ENCODE measurements at places on chromosomes 2 and 18. TPM values are rescaled to one million over a fixed set of nuclear protein-coding genes. Genes with fewer than 3 reads are reported as not detected.

DNA sequence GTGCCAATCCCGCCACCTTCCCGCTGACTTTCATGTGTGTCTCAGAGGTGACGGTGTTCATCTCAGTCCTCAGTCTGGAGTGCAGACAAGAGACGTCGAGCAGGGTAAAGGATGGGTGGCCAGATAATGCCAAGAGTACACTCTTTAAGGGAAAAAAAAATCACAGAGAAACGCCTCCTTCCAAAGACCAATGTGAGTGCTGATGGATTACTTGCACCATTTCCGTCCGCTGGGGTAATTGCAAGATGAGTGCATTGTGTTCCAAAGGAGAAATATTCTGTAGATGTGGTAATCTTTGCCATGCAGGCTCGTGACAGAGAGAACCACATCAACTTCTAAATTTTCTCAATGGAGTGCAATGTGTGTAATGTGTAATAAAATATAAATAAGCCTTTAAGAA, 81.0 kb downstream of the KLHL29 start:
- no peak overlapping the region for H3K4me3 ChIP-seq
- peaks cover 10% of the 10 kb centered on the region for H3K27me3 ChIP-seq
- no peak for DNase-seq
- peaks cover 4% of the 10 kb centered on the region for H3K4me1 ChIP-seq

- no peak for DNase-seq
- no peaks in the 10 kb centered on the region for H3K27me3 ChIP-seq
- H3K4me3 ChIP-seq: no peak overlapping the region
These were observed 262.0 kb downstream of the SLC8A1 start for GRCh38 chr2:40189881-40190280.

GRCh38 chr2:16713011-16713423, 47.4 kb upstream of the CYRIA start:
- no peaks in the 10 kb centered on the region for H3K36me3 ChIP-seq
- no peak for DNase-seq
- no peaks in the 10 kb centered on the region for H3K27me3 ChIP-seq
- H3K27ac ChIP-seq: no peak overlapping the region

GRCh38 chr2:236873636-236874035, 212.1 kb upstream of the COPS8 start:
- no peaks in the 10 kb centered on the region for H3K27me3 ChIP-seq
- no peak overlapping the region for H3K27ac ChIP-seq
- no peak for DNase-seq
- H3K4me3 ChIP-seq: no peak overlapping the region
- peaks cover 9% of the 10 kb centered on the region for H3K4me1 ChIP-seq

GRCh38 chr2:121804340-121804739, 48.9 kb downstream of the TSN start:
- H3K27me3 ChIP-seq: peaks cover 7% of the 10 kb centered on the region
- H3K4me1 ChIP-seq: no peaks in the 10 kb centered on the region
- no peak overlapping the region for H3K4me3 ChIP-seq
- H3K27ac ChIP-seq: no peak overlapping the region
- DNase-seq: no peak
- H3K36me3 ChIP-seq: no peaks in the 10 kb centered on the region

GRCh38 chr2:67277450-67277849, 119.7 kb upstream of the ETAA1 start:
- no peaks in the 10 kb centered on the region for H3K36me3 ChIP-seq
- no peak overlapping the region for H3K4me3 ChIP-seq
- DNase-seq: peak; percentile 9
- H3K27me3 ChIP-seq: no peaks in the 10 kb centered on the region
- no peaks in the 10 kb centered on the region for H3K4me1 ChIP-seq

- no peaks in the 10 kb centered on the region for H3K27me3 ChIP-seq
- H3K4me1 ChIP-seq: no peaks in the 10 kb centered on the region
- DNase-seq: no peak
- H3K36me3 ChIP-seq: no peaks in the 10 kb centered on the region
These were observed 189.1 kb upstream of the COL3A1 start for GRCh38 chr2:188785061-188785460.

GRCh38 chr18:58438161-58438957, 190.5 kb downstream of the ALPK2 start:
- H3K4me1 ChIP-seq: peaks cover 2% of the 10 kb centered on the region
- DNase-seq: peak; percentile 78
- no peaks in the 10 kb centered on the region for H3K27me3 ChIP-seq
- H3K36me3 ChIP-seq: no peaks in the 10 kb centered on the region
- peak overlapping the region; percentile 34 for H3K27ac ChIP-seq
- H3K4me3 ChIP-seq: peak overlapping the region; percentile 15

- peak; percentile 82 for DNase-seq
- no peaks in the 10 kb centered on the region for H3K36me3 ChIP-seq
- no peaks in the 10 kb centered on the region for H3K27me3 ChIP-seq
- H3K4me3 ChIP-seq: no peak overlapping the region
These were observed 95.3 kb upstream of the GLS start for GRCh38 chr2:190785334-190785733.

DNA sequence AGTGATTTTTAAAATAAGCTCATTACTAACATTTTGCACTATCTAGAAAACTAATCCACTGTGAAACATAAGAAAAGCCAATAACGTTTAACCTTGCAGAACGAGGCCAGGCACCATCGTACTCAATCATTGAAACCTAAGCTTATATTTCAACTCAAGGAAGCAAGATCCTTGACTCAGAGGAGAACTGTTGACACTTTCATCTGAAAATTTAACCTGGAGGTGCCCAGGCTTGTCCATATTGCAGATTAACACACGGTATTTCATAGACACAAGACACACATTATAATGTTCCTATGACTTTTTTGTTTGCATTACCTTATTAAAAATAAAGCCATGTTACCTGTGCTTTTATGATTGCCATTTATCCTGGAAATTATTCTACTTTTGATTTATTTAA, 89.6 kb downstream of the ZNF385B start:
- no peaks in the 10 kb centered on the region for H3K27me3 ChIP-seq
- no peak overlapping the region for H3K4me3 ChIP-seq
- H3K4me1 ChIP-seq: no peaks in the 10 kb centered on the region

DNA sequence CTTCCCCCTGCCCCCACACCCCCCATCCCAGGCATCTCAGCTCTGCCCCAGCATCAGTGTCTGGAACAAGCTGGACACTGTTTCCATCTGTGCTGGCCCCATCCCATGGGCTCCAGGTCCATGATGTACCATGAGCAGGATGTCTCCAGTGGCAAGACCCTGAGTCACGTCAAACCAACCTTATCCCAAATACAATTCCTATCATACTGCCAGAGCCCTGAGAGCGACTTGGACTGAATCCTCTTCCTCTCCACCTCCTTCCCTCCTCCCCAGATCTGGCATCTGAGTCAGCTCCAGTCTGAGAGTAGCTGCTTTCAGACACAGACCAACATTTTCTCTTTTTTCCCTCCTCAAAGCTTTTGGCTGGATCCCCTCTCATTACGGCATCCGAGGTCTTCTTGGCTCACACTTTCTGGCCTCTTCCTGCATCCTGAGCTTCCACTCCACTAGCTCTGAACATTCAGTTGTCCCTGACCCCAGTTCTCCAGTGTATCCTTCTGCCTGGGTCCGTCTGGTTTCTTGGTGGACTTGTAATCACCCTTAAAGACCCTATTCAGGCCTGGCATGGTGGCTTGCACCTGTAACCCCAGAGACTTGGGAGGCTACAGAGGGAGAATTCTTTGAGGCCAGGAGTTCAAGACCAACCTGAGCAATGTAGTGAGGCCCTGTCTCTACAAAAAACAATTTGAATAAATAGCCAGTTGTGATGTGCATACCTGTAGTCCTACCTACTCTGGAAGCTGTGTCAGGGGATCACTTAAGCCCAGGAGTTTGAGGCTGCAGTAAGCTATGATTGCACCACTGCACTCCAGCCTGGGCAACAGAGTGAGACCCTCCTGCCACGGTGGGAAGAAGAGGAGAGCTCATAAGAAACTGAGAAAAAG, 68.3 kb downstream of the ACKR3 start:
- no peaks in the 10 kb centered on the region for H3K27me3 ChIP-seq
- no peak overlapping the region for H3K27ac ChIP-seq
- no peaks in the 10 kb centered on the region for H3K36me3 ChIP-seq
- DNase-seq: no peak

GRCh38 chr2:205590759-205591158, 91.5 kb upstream of the NRP2 start:
- no peaks in the 10 kb centered on the region for H3K4me1 ChIP-seq
- H3K27me3 ChIP-seq: no peaks in the 10 kb centered on the region
- no peak overlapping the region for H3K4me3 ChIP-seq
- H3K27ac ChIP-seq: no peak overlapping the region
- DNase-seq: no peak
- no peaks in the 10 kb centered on the region for H3K36me3 ChIP-seq

DNA sequence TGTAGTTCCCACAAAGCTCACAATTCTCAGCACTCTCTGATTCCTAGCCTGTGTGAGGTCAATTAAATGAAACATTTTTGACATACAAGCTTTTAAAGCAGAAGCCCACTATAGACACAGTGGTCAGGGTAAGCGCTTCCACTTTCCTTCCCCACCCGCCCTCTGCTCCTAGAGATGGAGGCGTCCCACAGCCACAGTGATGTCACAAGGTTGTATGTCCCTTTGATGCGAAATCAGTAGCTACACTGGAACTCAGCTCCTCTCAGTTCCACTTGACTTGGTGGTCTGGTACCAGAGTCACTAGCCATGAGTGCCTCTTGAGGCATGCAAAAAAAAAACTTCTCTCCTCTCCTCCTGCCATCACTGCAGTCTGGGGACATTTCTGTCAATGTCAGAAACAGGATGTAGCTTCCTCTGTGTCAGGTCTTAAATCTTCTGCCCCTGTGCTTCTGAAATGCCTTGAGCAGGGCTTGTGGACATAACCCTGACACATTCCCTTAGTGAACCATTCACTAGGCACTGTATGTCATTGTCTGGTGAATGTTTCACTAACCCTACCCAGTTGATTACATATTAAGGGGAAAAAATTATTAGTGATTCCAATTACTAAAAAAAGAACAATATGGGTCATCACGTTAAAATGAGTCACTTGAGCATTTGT, 7.8 kb downstream of the SULT1C4 start:
- H3K36me3 ChIP-seq: peaks cover 12% of the 10 kb centered on the region
- peaks cover 11% of the 10 kb centered on the region for H3K4me1 ChIP-seq
- no peaks in the 10 kb centered on the region for H3K27me3 ChIP-seq
- H3K4me3 ChIP-seq: no peak overlapping the region
- peak; percentile 23 for DNase-seq

DNA sequence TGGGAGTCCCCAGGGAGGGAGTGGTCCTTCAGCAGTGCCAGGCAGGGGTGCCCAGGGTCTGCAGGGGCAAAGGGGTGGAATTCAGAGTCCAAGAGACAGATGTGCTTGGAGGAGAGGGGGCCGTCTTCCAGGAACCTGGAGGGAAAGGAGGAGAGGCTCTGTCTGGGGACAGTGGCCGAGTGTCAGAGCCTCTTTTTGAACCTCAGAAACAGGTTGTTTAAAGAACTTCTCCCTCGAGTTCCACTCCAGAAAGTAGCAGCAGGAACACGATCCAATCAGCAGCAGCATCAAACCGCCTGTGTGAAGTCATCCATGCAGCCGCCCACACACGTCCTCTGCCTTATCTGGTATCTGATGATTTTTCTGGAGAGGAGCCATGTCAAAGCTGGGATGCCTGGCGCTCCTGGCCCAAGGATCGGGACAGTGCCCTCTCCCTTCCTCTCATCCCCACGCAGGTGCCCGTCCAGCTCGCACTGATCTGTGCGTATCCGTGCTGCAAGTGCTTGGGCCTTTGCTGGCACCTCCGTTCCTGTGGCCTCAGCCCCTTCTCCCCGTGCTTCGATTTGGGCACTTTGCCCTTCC, 205.1 kb downstream of the NDUFA10 start:
- no peaks in the 10 kb centered on the region for H3K36me3 ChIP-seq
- no peak overlapping the region for H3K4me3 ChIP-seq
- no peaks in the 10 kb centered on the region for H3K27me3 ChIP-seq
- H3K27ac ChIP-seq: no peak overlapping the region

DNA sequence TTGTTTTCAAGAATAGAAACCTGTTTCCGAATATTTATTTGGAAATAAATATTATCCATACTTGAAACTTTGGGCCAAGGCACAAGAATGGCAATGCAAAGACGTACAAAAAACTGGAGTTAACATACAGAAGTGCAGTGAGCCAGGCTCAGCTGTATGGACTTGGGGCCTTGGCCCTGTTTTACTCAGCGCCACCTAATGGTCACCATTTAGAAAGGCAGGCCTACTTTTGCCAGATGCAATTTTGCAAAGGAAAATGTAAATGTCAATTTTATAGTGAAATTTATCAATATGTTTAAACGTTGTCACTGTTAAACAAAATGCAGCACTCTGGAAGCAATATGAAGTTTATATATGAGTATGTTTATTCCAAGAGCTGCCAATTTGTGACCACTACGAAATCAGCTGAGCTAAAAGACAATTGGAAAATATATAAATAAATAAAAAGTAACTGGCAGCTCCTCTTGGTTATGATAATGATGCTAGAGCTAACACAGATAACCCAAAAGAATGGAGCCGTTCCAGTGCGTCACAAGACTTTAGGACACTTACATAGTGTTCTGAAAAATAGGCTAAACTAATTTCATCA, 155.0 kb downstream of the ARHGAP15 start:
- H3K27me3 ChIP-seq: no peaks in the 10 kb centered on the region
- DNase-seq: peak; percentile 16
- no peaks in the 10 kb centered on the region for H3K4me1 ChIP-seq

- no peak overlapping the region for H3K27ac ChIP-seq
- H3K4me1 ChIP-seq: no peaks in the 10 kb centered on the region
- no peak overlapping the region for H3K4me3 ChIP-seq
- H3K36me3 ChIP-seq: no peaks in the 10 kb centered on the region
- no peaks in the 10 kb centered on the region for H3K27me3 ChIP-seq
- DNase-seq: no peak
These were observed 56.2 kb downstream of the DDX1 start for GRCh38 chr2:15647622-15648590.

- DNase-seq: no peak
- H3K27ac ChIP-seq: no peak overlapping the region
- no peaks in the 10 kb centered on the region for H3K4me1 ChIP-seq
- H3K36me3 ChIP-seq: no peaks in the 10 kb centered on the region
- no peak overlapping the region for H3K4me3 ChIP-seq
These were observed 31.3 kb upstream of the AFTPH start for GRCh38 chr2:64492821-64493220.

The MOGAT1 gene
- not detected for polyA plus RNA-seq

The SIX3 gene
- polyA plus RNA-seq: not detected

The HOXD12 gene
- not detected for polyA plus RNA-seq

The FBXO15 gene
- polyA plus RNA-seq: 0.73 TPM

The CGREF1 gene
- polyA plus RNA-seq: 11.5 TPM

The SLC38A11 gene
- 15.4 TPM for polyA plus RNA-seq

The PDE11A gene
- polyA plus RNA-seq: 1.5 TPM

The OXER1 gene
- 12.2 TPM for polyA plus RNA-seq

The FTCDNL1 gene
- polyA plus RNA-seq: 3.3 TPM

The EVX2 gene
- polyA plus RNA-seq: not detected

Data from large intestine (tissue), 12 donors.